ENCODE measurements at places on chromosomes 6 and 20.

GRCh38 chr6:105838171-105838570 is 248.0 kb upstream of the PRDM1 start:
- DNase-seq = no peak

DNA sequence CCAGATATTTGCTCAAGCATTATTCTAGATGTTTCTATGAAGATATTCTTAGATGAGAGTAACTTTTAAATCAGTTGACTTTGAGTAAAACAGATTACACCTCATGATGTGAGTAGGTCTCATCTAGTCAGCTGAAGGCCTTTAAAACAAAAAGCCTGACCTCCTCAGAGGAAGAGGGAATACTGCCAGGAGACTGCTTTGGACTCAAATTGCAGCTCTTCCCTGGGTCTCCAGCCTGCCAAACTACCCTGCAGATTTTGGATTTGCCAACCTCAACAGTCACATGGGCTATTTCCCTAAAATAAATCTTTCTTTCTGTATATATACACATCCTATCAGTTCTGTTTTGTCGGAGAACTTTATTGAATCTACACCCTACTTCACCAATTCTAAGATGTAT is 182.5 kb upstream of the TENT5A start:
- no peak for DNase-seq

DNA sequence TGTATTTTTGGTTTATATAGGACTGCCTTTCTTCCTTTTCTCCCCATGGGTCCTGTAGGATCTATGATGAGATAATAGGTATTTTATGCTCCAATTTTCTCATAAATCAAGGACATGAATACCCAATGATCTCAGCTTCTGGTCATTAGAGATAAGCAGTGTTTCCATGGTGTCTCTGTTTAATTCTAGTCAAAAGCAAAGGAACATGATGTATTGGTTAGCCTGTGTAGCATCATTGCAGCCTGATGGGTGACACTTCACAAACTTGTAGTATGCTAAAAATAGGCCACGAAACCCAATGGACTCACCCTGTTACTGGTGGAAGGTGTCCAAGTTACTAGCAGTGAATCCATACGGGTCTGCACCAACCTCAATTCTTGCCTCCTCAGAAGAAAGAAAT is 116.2 kb upstream of the SNX9 start:
- no peak for DNase-seq

DNA sequence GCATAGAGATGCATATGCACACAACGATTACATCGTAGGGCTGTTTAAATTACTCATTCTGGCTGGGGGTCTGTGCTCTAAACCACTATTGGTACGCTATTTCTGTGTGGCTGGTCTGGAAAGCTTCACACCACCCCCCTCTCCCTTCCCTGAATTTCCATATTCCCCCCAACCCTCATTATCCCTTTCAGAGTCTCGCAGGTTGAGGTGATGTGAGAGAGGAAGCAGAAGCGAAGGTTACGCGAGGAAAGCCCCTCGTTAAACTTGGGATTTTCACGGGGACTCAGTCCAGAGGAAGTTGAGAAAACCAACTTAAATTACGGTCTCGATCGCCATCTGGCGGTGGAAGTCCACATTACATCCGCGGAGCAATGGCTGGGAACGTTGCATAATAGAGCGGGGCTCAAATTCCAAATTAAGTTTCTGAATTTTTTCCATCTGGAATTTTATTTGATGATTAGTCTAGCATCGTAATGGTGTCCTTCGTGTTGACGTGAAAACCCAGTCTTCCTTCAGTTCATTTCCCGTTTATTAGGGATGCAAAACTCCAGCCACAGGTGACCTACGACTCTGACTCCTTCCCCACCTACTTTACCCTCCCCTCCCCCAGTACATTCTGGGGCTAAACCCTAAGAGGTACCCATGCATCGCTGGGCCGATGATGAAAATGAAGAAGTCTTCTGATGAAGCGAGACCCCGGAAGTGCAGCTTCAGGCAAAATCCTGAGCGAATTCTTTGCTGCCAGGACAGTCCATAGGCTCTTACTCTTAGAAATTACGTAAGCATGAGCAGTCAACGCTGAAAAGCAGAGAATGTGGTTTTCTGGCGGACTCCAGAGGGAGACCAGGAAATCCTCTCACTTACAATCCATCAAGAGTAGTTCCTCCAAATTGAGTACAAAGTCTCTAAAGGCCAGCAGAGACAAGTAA is 19.7 kb downstream of the HLA-DOB start:
- DNase-seq = peak; percentile 75

DNA sequence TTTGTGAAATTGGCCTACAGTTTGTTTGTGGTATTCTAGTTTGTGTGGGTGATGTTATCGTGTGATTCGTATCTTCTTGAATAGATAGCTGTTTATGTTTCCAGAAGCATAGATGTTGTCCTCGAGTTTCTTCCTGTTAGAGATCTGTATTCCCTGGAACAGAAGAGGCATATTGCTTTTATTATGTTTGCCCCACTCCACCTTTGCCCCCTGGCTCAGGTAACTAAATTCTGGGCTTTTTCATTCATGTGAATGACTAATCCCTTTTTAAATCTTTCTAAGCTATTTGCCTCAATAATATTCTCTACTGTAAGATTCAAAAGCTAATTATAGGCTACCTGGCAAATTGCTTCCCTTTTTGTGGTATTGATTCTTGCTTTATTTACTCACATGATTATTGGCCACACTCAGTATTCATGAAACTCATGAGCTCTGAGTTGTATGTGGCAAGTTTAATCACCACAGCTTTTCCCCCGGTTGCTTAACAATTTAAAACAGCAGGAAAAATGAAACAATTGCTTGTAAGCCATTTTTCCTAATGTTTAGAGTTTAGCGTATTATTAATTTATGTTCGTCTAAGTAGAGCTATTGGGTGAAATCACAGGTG is 12.6 kb downstream of the RNF217 start:
- DNase-seq = no peak

All from fibroblast of pulmonary artery (primary cell).